ENCODE measurements at places on chromosomes 6 and 20.
A peak's percentile ranks its signal among the peaks of the same experiment; 100 is the strongest.

DNA sequence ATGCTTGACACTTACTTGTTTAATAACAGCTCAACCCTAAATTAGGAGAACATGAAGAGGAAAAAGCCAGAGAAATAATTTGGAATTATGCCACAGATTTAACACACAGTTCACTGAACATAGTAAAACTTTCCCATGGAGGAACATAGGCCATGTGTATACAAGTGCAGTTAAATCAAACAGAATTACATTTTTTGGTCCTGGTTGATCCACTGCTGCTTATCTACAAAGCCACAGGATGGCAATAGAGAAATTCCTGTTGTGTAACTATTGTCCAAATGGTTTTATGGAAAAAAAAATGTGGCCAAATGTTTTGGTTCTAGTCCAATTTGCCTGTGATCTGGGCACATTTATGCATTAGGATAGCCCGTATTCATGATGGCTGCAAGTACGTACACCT lies 136.8 kb downstream of the ALDH8A1 start:
- no peak for DNase-seq

DNA sequence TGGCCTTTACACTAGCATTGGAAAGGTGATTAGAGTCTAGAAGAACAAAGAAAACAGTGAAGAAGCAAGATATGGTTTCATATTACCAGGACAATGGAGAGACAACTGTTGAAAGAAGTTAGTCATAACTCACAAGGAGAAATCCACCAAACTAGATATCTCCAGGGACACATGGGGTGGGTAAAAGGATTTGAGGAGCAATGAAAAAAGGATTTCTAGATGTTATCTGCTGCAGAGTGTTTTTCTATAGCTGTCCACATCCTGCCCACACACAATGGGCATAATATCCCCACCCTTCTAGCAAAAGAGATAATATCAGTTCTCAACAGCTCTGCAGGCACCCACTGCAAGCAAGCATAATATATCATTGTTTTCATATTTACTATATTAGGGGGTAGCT lies 303.1 kb downstream of the HAO1 start:
- DNase-seq: no peak

GRCh38 chr20:63847237-63848002 lies 13.9 kb upstream of the ABHD16B start:
- peak; percentile 67 for DNase-seq

- DNase-seq: no peak
These were observed 31.4 kb downstream of the TSHZ2 start for GRCh38 chr20:53003420-53004154.

DNA sequence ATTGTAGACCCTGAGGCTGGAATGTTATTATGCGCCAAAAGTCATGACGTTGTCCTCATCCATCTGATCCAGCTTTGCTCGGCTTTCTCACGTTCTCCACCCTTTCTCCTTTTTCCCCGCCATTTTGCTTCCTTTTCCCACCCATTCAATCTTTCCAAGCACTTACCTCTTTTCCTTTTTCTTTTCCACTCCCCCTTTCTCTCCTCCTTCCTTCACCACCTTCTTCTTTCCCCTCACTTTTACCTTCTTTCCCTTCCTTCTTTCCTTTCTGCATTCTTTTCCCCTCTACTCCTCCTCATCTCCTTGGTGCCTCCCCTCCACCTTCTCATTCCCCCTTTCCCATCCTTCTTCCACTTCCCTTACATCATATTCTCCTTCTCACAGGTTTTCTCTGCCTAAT lies 304.8 kb upstream of the TSHZ2 start:
- no peak for DNase-seq

- peak; percentile 77 for DNase-seq
These were observed 52.6 kb upstream of the NAA20 start for GRCh38 chr20:19964289-19965265.

DNA sequence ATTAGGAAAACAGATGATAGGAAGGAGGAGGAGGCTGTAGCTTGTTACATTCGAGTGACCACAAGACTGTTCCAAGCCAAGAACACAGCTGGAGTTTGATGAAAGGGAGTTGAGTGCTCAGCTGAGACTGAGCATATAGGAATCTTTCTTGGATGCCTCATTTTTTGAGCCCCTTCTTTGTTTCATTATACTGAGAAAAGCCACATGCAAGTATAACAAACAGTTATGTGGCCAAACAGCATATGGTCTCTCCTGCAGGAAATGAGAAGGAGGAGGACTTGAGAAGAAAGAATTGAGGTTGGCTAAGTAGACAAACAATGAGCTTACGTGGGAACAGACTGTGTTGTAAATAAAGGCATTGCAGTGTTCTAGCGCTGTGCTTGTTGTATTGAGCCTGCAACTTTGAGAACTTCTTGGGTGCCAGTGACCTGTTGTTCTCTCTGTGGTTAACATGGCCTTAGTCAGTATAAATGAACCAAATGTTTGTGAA lies 78.3 kb downstream of the AKAP7 start:
- no peak for DNase-seq

- no peak for DNase-seq
These were observed 63.1 kb downstream of the ANKRD6 start for GRCh38 chr6:89495961-89496535.

GRCh38 chr6:74720923-74721322 lies 484.9 kb downstream of the COL12A1 start:
- no peak for DNase-seq

- peak; percentile 41 for DNase-seq
These were observed 113.3 kb upstream of the SSTR4 start for GRCh38 chr20:22921595-22922421.

GRCh38 chr6:15330174-15330944 lies 84.5 kb downstream of the JARID2 start:
- no peak for DNase-seq

GRCh38 chr6:71468038-71468437 lies 179.4 kb downstream of the OGFRL1 start:
- no peak for DNase-seq

DNA sequence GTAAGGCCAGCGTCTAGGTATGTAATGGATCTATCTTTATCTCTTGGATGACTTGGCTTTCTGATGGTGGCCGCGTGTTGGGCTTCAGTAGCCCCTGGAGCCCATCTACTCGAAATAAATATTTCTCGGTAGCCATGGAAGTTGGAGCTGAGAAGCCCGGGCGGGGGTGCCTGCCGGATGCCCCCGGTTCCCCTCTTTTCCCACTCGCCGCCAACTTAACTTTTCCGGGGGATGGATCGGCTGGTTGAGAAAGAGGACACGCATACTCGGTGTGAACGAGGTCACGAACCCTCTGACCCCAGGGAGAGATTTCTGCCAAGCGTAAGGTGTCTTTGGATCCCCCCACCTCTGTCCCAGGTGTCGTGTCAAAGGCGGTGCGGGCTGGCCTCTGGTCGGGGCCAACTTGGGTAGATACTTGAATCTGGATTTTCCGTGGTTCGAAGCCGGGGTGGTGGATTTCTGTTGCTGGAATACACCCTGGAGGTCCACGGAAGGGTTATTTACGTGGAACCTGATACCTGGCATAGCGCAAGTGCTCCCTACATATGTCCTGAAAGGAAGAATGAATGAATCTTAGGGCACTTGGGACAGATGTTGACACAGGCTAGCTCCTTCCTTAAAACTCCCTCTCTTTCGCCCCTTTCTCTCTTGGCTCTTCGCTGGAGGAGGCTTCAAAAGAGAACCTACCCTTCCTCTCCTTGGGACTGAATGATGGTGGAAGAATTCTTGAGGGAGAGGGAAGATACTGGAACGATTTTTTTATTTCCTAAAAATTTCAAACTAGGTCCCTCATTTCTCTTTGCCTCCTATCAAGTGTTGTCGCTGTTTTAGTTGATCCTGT lies 996 bp downstream of the DOK5 start:
- no peak for DNase-seq

DNA sequence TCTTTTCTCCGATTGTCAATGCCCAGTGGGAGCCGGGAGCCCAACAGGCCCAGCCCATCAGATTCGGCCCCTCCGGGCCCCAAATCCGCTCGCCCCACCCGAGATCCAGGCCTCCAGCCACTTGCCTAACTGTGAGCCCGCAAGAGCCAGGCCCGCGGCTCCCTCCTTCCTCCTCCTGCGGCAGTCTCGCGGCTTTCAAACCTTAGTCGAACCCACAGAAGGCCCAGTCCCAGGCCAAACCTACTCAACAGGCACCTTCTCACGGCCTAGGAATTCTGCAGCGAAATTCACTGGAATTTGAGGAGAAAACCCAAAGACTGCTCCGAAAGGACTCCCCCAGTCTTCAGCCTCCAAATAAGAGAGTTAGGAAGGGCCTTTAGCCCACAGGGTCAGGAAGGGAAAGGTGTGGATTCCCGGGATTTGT lies 2.8 kb upstream of the TFAP2A start:
- no peak for DNase-seq

- no peak for DNase-seq
These were observed 70.3 kb downstream of the SYNJ2 start for GRCh38 chr6:158051968-158052367.

DNA sequence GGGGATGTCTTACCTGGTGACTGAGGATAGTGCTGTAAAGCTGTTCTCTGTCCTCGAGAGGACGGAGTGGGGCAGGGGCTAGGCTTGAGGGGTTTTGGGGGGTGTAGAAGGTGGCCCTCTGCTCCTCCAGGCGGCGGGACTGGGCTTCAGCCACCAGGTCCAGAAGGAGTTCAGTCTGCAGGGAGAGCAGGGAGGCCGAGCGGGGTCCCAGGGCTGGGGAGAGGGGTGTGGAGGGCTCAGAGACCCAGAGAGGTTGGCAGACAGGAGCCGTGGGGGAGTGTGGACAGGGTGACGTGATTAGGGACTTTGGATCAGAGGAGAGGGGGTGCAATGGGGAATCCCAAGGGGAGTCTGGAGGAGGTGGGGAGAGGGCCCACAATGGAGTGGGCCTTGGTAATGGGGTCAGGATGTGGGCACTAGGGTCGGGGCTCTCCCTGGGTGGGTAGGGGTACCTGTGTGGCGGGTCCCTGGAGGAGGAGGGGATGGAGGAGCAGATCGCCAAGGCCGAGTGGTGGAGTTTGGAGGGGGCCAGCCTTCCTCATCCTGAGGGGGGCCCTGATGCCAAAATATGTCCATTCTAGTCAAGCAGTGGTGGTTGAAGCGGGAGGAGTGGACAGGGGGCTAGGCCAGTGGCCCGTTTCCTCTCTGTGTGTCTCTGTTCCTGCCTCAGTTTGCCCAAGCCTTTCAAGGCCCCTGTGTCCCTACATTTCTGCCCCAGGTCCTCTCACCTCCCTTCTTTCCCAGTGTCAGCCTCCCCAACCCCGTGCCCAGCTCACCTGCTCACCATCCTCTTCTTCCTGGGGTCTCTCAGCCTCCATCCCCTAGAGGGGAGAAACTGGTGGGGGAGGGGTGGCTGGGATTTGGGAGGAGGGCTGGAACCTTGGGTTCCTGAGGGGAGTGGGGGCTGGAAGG lies 491 bp downstream of the GPSM3 start:
- DNase-seq: no peak

- DNase-seq: peak; percentile 18
These were observed 256.4 kb downstream of the TMEM242 start for GRCh38 chr6:157066781-157067491.

DNA sequence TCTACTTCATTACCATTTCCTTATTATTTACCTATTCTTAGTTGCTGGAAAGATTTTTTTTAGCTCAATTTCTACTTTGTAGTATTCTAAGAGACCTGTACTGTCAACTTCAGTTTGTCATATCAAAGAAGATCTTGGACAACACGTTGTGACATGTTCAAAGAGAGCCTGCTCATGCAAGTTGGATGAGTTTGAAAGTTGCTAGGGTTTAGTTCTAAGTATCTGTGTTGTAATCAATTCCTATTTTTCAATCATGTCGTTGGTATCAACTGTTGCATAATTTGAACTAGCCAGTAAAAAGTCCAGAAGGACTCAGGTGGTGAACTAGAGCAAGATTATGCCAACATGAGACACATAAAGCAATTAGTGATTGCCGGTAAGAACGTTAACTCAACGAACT lies 30.2 kb downstream of the PKIB start:
- no peak for DNase-seq

GRCh38 chr6:148538261-148539190 lies 195.9 kb downstream of the SASH1 start:
- no peak for DNase-seq

DNA sequence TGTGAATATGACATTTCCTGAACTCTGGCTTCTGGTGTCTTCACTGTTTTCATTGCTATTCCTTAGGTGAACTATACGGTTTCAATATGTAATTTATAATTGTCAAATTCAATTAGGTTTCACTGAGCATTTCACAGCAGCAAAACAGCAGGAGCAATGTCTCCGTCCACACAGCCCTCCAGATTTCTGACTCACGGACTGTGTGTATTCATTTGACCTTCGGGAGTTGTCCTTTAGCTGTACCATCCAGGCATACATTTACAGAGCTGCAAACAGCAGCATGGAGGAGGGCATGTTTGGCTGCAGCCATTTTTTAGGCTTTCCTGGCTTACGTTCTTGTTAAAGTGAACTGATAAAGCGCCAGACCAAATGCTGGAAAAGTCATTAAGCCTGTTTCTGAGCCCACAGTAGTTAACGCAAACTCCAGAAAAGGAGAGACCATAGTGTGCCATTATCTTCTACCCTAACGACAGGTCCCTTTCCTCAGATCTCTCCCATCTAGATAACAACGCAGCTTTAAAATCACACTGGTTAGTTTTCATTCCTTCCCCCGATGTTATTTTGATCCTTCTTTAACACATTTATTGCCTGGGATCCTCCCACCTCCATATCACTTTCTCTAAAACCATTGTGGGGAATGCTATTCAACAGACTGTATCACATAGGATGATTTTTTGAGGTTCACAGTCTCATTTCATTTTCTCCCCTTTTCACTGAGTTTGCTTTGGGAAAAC lies 18.3 kb downstream of the FOXC1 start:
- DNase-seq: no peak

- peak; percentile 91 for DNase-seq
These were observed 1.2 kb downstream of the CHMP4B start for GRCh38 chr20:33812152-33812849.

GRCh38 chr6:88177961-88178464 lies 11.9 kb upstream of the CNR1 start:
- peak; percentile 36 for DNase-seq

- no peak for DNase-seq
These were observed 50.9 kb upstream of the CHRNA4 start for GRCh38 chr20:63411898-63412631.

DNA sequence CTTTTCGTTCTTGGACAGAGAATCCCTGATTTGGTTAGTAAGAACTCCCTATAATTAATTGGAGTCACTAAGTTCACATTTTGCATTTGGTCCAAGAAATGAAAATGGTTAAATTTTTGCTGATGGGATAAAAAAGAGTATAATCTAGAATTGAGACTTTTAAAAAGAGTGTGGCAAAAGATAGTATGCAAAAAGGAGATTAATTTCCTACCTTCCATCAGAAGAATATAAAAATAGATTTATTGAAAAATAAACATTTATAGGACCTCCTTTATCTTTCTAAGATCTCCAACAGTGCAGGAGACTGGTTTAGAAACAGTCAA lies 105.5 kb upstream of the EEF1E1 start:
- no peak for DNase-seq

- no peak for DNase-seq
These were observed 29.6 kb downstream of the RNASET2 start for GRCh38 chr6:166926748-166927147.

Measured in suppressor macrophage (primary cell).